Stimulated activated CD4-positive, alpha-beta T cell treated with anti-CD3 and anti-CD28 coated beads, TNF-alpha, amount 100 ng/mL, for 24 hours (primary cell): ENCODE measurements at places on chromosomes 7 and 10.

DNA sequence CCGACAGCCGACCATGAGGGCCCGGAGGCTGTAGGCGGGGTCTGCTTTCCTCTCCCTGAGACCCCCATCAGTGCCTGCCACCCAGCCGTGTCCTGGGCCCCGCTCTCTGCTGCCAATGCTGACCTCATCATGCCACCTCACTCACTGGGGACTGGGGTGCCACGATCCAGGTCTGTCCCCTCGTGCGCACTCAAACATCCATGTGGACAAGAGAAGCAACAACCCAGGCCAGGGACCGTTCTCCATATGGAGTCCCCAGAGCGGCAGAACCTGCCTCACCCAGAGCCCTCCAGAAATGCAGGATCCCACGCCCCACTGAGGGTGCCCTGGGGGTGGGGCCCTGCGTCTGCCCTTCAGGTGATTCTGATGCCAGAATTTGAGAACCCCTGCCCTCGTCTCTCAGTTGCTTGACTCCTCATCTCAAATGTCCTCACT, 210.0 kb upstream of the PPP2R2D start:
- DNase-seq, result no peak

GRCh38 chr10:112843623-112844022, 106.4 kb upstream of the TCF7L2 start:
- DNase-seq, result no peak

- no peak for DNase-seq
Observed at GRCh38 chr10:27104919-27105318, 4.6 kb upstream of the ANKRD26 start.

DNA sequence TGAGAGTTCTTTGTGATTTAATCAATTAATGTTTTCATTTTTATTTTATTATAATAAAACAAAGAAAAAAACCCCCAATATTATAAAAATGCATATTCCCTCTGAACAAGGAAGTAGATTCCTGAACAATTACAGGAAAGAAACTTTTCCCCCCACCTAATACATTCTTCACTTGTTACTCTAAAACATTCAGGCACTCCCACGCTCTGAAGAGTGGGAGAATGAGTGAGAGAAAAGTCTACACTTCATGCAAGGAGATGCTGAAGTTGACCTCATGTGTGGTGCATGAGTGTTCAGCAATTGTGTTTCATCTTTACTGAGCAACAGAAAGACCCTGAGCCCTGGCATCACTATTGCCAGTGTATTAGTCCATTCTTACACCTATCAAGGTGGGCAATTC, 244.2 kb upstream of the IGFBP3 start:
- no peak for DNase-seq

GRCh38 chr7:108079648-108080591, 50.2 kb downstream of the LAMB4 start:
- no peak for DNase-seq

DNA sequence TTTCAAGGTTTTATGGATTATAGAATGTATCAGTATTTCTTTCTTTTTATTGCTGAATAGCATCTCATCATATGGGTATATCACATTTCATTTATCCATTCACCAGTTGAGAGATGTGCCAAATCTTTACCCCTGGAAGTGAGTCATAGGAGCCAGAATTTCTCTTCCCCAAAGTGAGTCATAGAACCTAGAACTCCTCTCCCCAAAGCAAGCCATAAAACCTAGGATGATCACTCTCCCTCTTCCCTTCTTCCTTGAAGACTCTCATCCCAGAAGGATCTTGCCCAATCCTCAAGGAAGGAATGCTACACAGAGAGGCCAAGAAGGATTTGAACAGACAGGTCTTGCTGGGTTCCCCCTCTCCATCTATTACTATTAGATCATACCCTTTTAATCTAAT, 199.9 kb downstream of the EVX1 start:
- DNase-seq, result no peak

DNA sequence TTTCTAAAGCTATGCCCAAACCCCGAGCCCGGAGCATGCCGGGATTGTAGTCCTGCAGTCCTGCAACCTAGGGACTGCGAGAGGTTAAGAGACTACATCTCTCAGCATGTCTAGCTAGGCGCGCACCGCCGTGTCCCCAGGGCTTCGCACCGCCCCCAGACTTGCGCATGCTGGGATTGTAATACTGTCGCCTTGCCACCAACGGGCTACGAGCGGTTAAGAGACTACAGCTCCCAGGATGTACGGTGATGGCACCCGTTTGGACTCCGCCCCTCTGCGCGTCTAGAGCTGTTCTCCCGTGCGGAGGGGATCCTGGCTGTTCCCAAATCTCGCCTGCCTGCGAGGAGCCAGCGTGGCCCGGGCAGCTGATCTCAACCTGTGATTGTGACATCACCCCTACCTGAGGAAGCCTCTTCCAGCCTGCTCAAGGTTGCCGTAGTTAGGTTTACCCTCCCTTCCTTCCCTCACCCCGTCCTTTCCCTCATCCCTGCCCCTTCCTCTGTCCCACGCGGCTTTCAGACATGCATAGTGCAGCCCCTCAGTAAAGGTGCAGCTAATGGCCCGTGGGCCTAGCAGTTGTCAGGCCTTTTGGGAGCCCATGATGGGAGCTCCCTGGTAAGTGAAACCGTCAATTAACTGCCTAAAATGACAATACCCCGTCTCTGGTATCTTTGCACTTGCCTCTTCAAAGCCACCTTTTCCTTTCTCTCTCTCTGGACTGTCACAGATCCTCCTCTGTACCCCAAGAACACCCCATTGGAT, 6.3 kb upstream of the ZNF736 start:
- peak; percentile 83 for DNase-seq

- no peak for DNase-seq
Observed at GRCh38 chr7:91295576-91295975, 31.3 kb downstream of the FZD1 start.

DNA sequence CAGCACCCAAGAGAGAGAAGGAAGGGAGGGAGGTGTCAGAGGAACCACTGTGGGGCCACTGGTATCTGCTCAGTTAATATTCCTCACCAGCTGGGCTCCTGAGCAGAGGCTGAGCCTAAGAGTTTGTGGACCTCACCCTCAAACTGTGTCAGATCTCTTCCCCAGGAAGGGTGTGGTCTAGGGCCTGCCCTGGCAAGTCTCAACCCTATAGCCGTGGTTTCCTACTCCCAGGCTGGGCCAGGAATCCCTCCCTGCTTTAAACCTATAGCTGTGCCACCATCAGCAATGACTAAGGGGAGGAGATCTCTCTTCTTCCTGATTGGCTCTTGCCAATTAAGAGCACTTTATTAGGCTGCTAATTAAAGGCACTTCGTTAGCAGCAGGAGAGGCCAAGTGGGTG, 29.9 kb downstream of the POLL start:
- no peak for DNase-seq

- no peak for DNase-seq
Observed at GRCh38 chr10:72133517-72133916, 45.2 kb upstream of the SPOCK2 start.

GRCh38 chr10:20343036-20343435, 526.8 kb downstream of the PLXDC2 start:
- DNase-seq, result no peak

DNA sequence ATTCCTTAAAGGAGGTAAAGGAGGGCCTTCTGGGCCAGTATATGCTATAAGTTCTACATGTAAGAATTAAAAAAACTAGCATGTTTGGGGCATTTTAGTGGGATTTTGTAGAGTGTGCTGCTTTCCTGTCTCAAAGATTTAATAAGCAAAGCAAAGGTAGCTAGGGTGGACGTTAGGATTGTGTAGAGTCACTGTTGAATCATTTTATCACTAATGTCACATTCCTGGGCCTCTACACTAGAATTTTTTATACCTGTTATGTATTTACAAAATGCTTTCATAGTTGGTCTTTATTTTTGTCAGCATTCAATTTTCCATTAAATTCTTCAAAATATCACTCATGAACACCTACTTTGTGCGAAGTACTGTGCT, 139.4 kb upstream of the PHYHIPL start:
- DNase-seq, result no peak

DNA sequence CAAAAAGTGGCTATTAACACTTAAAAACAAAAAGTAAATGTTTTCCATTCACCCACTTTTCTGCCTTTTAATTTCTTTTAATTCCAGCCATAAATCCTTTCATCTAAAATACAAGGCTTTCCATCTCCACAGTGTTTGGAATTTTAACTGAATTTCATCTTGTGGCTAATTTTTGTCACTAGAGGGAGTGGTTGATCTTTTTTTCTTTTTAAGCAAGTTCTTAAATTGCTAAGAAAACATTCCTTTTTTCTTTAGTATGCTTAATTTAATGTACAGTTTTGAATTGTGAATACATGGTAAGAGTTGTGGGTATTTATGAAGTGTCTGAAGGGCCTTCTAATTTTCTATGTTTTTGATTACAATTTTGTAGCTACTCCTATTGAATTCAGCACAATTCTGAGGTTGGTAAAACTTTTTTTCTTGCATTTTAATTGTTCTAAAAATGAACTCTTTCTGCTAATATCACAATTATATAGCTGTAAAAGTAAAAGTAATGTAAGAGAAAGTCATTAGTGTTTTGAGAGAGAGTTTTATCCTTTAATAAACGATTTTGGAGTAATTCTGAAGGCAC, 54.9 kb upstream of the ANK3 start:
- DNase-seq, result no peak

- DNase-seq, result no peak
Observed at GRCh38 chr10:83995738-83996331, 143.5 kb upstream of the GHITM start.

DNA sequence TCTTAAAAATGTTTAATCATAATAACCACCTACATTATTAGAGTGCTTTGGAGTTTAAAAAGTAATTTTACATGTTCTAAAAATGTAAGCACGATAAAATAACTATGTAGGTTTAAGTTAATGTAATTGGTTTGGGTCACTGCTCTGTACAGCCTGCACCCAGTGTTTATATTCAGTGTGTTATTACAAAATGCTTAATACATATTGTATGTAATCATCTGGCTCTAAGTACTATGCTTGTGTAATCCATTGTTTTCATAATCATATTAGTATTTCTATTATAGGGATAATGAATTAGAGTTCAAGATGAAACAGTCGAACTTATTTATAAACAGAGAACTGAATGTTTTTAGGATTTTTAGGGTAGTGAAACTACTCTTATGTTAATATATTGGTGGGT, 13.1 kb downstream of the RPA3 start:
- DNase-seq, result no peak

DNA sequence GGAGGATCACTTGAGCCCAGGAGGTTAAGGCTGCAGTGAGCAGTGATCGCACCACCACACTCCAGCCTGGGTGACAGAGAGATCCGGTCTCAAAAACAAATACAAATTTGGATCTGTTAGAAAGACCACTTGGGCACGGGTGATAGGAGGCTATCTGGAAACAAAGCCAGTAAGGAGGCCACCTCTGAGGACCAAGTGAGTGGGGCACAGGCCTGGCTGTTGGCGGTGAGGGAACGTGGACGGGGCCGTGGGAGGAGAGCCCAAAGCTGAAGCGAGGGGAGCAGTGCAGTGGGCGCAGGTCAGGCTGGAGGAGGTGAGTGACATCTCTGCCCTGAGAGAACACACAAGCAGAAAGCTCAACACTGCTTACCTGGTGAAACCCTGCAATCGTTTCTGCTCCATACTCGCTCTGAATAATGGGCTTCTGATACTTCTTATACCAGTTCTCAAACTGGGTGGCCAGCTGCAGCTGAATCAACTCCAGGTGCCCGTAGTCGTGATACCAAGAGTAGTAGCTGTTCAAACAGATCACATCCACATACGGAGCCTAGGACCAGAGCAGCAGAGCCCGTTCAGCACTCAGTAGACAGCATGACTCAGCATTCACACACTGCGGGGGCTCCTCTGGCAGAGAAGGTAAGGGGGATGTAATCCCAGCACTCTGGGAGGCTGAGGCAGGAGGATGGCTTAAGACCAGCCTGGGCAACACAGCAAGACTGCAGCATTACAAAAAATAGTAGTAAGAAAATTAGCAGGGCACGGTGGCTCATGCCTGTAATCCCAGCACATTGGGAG, 14.5 kb downstream of the GUSB start:
- DNase-seq, result no peak

DNA sequence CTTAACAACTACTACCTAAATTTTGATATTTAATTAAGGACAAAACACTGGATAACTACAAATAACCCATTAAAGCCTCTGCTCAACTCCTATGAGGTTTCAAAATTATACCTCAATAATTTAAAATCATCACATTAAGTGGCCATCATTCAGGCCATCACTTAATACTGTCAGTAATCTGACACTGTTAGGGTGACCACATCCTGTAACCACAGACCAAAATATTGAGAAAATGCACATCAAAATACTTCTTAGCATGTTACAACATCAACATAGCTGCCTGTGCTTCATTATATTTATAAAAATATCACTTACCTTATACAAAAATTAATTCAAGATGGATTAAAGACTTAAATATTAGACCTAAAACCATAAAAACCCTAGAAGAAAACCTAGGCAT, 23.3 kb downstream of the SEM1 start:
- DNase-seq, result no peak

DNA sequence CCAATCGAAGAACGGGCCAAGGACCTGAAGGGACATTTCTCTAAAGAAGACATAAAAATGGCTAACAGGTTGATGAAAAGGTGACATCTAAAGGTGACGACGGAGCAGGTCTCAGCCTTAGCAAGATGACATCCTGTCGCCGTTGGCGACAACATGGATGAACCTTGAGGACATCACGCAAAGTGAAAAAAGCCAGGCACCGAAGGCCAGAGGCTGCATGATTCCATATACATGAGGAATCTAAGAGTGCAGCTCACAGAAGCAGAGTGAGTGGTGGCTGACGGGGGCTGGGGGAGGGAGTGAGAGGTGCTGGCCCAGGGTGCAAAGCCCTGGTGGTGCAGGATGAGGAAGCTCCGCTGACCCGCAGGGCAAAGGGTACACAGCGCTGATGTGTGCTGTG, 34.1 kb upstream of the NKX6-2 start:
- no peak for DNase-seq

GRCh38 chr7:2945171-2945570, 98.5 kb downstream of the CARD11 start:
- no peak for DNase-seq

- no peak for DNase-seq
Observed at GRCh38 chr7:40646717-40647116, 511.9 kb downstream of the SUGCT start.

- peak; percentile 29 for DNase-seq
Observed at GRCh38 chr10:92573091-92573797, 649 bp downstream of the IDE start.

DNA sequence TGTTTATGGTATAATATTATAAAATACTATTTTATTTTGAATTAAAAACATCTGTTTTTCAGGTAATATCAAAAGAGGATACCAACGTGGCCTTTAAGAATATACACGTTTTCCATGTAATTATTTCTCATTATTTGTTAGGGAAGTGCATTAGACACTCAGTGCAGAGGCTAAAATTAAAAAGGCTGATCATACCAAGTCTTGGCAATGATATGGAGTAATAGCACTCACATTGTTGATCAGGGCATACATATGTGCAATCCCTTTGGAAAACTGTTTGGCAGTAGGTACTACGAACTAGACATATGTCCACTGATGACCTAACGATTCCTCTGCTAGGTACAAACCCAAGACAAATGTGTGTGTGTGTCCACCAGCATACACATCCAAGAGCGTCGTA, 20.7 kb upstream of the VIPR2 start:
- DNase-seq, result no peak

GRCh38 chr10:114397651-114398145, 6.6 kb downstream of the AFAP1L2 start:
- DNase-seq, result no peak
